ENCODE measurements at places on chromosomes 7 and 10.

GRCh38 chr7:28348636-28349035, 63.7 kb upstream of the CREB5 start:
- DNase-seq = no peak

DNA sequence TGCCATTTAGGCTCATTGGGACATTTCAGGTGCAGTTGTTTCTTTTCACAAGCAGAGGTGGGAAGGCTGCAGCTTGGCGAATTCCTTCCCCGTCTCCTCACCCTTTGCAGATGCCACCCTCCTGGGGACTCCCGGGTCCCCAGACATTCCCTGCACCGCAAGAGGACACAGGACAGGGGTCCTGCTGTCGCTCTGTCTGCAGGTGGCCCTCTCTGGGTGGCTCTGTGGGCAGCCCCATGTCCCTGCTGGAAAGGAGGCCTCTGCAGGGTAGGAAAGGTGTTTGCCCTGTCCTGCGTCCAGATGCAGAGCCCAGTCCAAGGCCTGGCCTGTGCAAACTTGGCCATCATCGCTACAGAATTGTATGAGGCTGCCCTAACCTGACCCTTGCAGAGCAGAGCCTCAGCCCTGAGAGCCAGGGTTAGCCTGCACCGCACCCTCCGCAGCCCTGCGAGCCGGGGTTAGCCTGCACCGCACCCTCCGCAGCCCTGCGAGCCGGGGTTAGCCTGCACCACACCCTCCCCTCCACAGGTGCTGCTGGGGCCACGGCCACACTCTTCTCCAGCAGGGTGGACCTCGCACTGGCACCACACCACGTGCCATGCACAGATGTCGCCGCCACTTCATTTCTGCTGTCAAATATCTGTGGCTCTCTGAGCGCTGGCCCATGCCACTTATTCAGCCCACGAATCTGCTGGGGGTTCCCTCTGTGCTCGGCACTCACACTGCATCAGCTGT, 61.0 kb downstream of the CFAP46 start:
- DNase-seq = no peak

- DNase-seq = no peak
Measured at GRCh38 chr7:293681-294439, 3.9 kb downstream of the FOXL3 start.

DNA sequence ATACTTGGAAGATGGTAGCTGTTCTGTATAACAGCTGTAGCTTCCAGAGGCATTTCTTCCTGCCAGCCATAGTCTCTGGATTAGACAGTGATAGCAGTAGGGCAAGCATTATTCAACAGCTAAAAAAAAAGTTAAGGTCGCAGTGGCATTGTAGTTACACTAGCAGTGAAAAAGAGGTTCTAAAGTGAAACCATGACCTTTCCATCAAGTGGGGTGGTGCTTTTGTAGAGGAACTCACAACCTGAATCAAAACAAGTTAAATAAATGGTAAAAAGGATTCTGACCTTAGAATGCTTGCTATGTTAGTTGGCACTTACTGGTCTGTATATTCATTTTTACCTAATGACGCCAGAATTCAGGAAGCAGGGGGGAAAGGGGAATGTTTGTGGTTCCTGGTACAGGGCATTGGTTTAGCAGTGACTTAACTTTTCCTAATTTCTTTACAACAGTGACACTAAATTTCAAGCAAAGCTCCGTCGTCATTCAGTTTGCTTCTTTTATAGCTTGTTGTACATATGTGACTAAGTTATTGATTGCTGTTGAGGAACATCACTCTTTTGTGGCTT, 55.0 kb downstream of the GBF1 start:
- peak; percentile 54 for DNase-seq

GRCh38 chr7:128810473-128810872, 18.7 kb downstream of the CCDC136 start:
- no peak for DNase-seq

- peak; percentile 46 for DNase-seq
Measured at GRCh38 chr10:51832652-51833383, 133.4 kb upstream of the CSTF2T start.

GRCh38 chr10:93471110-93471651, 11.0 kb downstream of the MYOF start:
- peak; percentile 94 for DNase-seq

GRCh38 chr10:24556750-24557742, 166.6 kb downstream of the ARHGAP21 start:
- DNase-seq = peak; percentile 47

DNA sequence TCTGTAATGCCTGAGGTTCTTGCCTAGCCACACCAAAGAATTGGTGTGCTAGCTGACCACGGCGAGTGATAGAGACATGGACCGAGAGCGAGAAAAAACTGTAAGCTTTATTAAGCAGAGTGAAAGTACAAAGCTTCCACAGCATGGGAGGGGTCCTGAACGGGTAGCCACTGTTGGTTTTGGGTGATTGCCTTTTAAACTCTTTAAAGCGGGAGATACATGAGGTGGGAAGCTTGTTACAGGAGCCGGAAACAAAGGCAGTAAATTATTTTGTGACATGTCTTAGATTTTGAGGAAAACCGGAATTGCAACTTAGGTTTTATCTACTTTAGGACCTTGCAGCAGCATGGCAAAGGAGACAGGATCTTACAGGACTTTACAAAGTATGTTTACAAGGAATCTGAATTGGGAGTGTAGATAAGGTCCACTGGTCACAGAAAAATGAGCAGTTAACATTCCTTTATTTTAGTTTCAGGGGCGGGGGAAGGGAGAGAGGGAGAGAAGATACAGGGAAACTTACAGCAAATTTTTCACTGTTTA, 252.7 kb upstream of the MBL2 start:
- no peak for DNase-seq

GRCh38 chr7:158581440-158582088, 6.1 kb downstream of the PTPRN2 start:
- DNase-seq = no peak

DNA sequence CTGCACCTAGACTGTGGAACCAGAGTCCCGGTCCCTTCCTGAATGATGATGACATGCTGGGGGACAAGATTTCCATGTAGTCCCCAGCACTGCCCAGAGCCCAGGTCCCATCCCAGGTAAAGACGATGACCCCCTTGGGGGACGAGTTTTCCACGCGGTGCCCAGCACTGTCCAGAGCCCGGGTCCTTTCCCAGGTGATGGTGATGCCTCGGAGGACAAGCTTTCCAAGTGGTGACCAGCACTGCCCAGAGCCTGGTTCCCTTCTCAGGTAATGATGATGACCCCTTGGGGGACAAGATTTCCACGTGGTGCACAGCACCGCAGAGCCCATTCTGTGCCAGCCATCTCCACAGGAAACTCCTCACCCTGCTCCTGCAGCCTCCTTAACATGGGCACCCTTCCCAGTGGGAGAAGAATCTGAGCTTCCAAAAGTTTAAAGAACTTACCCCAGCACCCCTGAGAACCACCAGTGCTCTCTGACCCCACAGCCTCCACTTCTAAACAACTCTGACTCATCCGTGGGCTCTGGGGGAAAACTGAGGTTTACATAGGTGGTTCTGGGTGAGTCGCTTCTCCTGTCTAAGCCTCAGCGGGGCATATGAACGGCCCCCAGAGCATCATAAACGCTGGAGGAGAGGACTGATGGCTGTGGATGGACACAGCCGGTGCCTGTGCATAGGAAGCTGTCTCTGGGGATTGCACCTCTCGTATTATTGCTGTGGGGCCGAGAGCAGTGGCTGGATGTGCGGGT, 233.2 kb downstream of the TCERG1L start:
- DNase-seq = no peak

All from stromal cell of bone marrow (primary cell).